Activated T-helper 2 cell treated with anti-CD3 and anti-CD28 coated beads, Interferon-gamma antibody, Interleukin-2, Interleukin-4, amounts not matched to agents 10 μg/mL and 5 μg/mL and 100 μg/mL, durations not matched to agents 14 hours and 24 hours and 36 hours (primary cell): ENCODE measurements at places on chromosomes 7 and 10.

DNA sequence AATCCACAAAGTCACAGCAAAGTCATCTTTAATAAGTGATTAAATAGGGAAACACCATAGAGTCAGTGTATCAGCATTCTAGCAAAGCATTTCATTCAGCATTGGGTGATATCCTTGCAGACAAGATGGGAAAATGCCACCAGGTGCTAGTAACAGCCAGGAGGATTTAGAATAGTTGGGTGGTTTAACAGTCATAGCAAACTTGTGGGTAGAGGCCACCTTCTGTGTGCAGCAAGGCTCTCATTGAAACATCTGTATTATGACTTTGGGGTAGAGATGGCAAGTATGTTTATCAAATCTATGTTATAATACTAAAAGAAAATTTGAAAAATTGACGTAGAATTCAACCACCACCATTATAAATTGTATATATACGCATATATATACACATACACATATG lies 26.4 kb upstream of the ADO start:
- no peak for DNase-seq

GRCh38 chr10:95650232-95650631 lies 6.3 kb downstream of the ALDH18A1 start:
- no peak for DNase-seq

DNA sequence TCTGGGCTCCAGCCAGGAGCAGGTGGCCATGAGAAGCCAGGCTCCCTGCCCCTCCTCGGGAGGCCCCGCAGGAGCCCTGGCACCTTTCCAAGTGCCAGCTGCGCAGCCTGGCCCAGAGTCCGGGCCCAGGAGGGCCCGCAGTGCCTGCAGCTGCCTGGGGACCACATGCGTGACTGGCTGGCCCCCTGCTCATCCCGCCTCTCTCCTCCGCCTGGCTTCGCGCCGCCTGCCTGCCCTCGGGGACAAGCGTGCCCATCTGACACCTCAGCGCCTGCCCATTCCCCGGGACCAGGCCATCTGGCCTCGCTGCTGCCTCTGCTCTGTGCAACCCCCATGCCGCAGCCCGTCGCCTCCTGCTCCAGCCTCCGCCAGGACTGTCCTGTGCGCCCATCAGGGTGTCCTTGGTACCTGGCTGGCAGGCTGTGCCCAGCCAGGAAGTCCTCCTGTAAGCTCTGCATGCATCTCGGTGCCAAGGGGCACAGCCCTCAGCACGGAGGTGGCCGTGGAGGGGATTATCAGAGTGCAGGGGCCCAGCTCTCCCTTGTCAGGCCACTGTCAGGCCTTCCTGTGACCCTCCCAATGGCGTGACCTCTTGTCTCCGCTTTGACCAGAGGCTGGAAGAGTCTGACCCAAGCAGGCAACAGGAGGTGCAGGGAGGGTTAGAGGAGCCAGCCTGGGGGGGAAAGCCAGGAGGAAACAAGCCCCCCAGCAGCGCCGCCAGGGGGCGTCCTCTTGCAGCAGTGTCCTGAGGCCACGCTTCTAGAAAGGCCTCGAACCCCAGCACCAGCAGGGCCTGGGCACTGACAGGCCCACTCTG lies 50.5 kb downstream of the TMEM209 start:
- DNase-seq = no peak

GRCh38 chr7:7614018-7614741 lies 26.4 kb upstream of the UMAD1 start:
- no peak for DNase-seq

GRCh38 chr7:117203205-117203604 lies 119.7 kb downstream of the WNT2 start:
- no peak for DNase-seq

- no peak for DNase-seq
These were observed 224.0 kb upstream of the FERD3L start for GRCh38 chr7:19369182-19369581.

- no peak for DNase-seq
These were observed 23.0 kb downstream of the TOMM7 start for GRCh38 chr7:22799633-22800032.

DNA sequence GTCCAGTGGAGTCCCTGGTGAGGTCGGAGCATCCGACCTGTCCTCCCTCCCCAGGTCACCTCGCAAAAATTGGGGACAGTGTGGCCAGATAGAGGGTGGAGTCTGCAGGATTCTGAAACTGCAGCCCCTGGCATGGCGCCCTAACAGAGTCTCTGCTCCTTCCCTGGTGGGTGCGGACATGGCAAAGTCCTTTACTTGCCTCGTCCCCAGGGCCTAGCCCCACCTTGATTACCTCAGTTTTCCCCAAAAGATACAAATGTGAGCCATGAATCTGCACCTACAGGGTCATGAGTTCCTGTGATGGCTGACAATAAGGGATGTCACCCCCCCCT lies 47.7 kb downstream of the NPVF start:
- DNase-seq = no peak

GRCh38 chr7:96701258-96701657 lies 8.4 kb downstream of the SEM1 start:
- no peak for DNase-seq

- no peak for DNase-seq
These were observed 556.7 kb downstream of the TYW1 start for GRCh38 chr7:67553378-67553777.

- DNase-seq = no peak
These were observed 122.9 kb downstream of the RALA start for GRCh38 chr7:39746103-39746819.

- DNase-seq = no peak
These were observed 189.3 kb downstream of the KLF6 start for GRCh38 chr10:3595736-3596135.

GRCh38 chr7:151315038-151315655 lies 26.5 kb upstream of the NUB1 start:
- DNase-seq = peak; percentile 69

GRCh38 chr7:68733219-68734153 lies 864.8 kb upstream of the AUTS2 start:
- DNase-seq = no peak

DNA sequence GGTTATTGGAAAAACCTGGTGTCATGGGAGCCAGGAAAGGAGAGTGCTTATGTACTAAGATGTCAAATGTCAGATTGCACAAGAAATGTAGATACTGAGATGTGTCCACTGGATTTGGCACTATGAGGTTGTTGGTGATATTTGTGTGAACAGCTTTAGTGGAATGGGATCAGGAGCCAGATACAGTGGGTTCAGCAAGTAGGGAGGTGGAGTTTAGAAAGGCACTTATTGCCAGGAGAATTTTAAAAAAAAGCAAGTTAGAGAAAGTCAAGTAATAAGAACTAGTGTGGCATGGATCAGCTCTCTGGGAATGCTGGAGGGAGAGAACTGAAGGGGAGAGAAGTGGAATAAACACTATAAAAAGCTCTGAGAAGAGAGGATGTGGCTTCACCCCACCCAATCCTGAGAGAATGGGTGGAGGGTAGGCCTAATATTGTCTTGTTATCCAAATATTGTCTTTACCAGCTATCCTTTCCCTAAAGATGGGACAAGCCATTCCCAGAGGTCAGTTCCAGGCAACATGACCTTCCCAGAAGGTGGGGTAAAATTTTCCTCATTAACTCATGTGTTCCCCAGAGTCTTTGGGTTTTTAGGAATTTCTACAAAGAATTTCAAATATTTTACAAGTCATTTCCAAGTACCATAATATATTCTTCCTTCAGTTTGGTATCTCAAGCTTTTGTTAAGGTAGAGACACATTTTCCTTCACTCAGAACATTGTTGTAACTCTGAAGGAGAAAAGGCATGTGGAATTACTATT lies 42.3 kb downstream of the ENTPD1 start:
- DNase-seq = no peak

DNA sequence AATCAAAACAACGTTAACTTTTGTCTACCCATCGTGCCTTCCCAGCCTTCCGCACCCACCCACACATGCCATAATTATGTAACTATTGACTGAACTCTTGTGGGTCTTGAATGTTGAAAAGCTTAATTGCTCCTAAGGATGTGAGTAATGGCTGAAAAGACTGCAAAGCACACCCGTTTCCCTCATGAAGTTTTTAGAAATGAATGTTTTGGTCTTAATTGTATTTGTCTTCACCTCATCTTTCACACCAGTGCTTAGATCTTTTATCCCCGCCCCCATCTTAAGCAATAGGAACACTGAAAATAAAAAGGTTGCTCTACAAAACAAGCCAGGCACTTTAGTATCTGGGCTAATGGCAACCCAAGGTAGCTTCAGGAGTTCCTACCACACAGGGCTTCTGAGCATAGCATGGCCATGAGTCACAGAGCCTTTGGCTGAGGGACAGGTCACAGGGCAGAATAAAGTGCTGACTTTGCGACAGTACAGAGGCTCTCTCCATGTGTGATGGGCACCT lies 690.5 kb downstream of the PARD3 start:
- no peak for DNase-seq

- no peak for DNase-seq
These were observed 57.9 kb downstream of the DNAJB9 start for GRCh38 chr7:108627476-108628051.

GRCh38 chr10:6195376-6195775 lies 7.4 kb upstream of the PFKFB3 start:
- DNase-seq = no peak

DNA sequence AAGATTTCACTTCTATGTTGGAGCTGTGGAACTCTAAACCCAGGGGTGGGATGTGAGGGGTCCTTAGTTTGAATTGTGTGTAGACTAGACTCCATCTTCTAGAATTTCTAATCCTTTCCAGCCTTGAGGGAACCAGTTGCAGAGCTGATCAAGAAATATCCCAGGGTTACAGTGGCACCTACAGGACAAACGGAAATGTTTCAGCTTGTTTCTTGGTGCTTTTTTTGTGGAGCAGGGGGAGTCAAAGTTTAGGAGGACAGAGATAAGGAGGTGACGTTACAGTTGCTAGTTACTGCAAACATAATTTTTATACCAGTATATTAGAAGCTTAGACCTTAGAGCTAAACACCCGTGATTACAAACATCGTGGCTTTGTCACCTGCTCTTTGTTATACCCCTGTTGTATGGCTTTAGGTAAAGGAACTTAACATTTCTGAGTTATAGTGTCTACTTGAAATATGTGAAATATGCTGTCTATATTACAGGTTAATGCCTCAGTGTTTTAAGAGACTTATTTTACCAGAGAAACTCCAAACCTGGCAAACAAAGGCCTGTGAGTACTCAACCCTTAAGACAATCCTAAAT lies 84.5 kb upstream of the DYNC1I1 start:
- no peak for DNase-seq

DNA sequence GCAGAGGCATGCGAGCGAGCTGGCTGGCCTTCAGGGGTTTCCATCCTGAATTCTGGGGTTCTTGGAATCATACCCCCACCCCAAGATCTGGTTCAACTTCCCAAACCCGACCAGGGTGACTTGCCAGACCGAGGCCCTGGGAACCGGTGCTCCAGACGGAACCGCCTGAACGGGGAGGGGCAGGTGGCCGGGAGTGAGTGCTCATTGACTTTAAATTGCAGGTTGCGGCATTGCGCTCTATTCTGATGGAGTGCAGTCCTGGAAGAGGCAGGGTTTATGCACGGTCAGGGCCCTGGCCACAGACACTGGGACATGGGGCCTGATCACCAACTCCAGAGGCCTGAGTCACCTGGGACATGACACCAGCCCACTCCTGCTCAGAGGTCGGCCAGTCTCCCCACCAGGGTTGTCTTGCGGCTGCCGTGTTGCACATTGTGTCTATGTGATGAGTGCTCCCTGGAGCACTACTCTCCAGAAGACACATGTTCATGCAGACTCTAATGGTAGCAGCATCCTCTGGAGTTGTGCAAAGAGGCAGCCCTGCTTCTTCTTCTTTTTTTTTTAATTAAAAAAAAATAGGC lies 5.8 kb upstream of the DDIT4 start:
- DNase-seq = no peak

DNA sequence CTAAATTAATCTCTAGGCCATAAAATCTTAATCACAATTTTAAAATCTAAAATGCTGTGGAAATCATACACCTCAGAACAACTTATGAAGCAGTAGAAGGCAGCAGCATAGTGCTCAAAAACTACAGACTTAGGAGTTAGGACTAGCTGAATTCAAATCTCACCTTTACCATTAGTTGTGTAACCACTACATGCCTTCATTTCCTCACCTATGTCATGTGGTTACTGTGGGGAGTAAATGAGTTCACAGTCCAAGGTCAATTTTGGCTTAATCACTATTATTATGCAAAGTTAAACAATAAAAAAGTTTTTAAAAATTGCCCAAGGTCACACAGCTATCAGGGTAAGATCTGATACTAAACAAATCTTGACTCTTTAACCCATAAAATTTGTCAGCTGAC lies 37.0 kb downstream of the SNX13 start:
- DNase-seq = no peak

DNA sequence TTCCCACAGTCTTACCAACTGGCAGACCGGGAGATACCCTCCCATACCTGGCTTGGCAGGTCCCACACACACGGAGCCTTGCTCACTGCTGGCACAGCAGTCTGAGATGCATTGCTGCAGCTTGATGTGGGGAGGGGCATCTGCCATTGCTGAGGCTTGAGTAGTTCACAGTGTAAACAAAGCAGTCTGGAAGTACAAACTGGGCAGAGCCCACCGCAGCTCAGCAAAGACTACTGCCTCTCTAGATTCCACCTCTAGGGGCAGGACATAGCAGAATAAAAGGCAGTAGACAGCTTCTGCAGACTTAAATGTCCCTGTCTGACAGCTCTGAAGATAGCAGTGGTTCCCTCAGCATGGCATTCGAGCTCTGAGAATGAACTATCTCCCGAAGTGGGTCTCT lies 69.6 kb upstream of the RELN start:
- no peak for DNase-seq

DNA sequence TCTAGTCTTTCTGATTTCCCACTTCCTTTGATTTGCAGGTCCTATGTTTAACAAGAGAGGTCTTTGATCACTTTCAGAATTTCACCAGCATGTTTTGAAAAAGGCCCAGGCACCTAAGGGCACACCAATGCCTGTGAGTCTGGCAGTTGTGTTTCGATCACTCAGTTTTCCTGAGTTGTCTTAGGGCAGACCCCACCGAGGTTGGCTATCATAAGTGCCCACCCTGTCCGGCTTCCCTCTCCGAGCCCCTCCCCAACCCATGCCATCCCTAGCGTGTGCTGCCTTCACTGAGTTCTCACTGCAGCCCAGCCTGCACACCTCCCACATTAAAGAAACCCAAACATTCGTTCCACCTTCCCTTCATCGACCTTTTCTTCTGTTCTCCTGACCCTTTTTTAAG lies 257.9 kb downstream of the GRID1 start:
- no peak for DNase-seq

DNA sequence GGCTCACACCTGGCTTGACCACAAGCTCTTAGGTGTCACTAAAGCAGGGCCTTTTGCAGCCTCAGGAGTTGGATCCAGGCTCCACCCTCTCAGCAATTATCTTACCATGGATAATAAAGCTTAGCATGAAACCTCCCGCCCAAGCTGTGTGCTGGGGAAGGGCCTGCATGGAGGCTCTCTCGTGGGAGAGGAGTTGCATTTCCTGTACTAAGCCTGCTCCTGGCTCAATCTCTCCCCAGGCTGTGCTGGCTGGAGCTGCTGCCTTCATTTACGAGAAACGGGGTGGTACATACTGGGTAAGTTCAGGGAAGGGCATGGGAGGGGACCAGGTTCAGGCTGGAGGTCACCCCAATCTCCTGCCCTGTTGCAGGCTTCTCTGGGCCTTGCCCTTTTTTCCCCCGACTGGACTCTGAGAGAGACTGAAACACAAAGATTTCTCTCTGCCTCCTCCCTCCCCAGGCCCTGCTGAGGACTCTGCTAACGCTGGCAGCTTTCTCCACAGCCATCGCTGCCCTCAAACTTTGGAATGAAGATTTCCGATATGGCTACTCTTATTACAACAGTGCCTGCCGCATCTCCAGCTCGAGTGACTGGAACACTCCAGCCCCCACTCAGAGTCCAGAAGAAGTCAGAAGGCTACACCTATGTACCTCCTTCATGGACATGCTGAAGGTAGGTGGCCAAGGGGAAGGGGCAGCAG lies 2.7 kb downstream of the TMEM176A start:
- DNase-seq = no peak

- DNase-seq = no peak
These were observed 621.3 kb downstream of the KCNMA1 start for GRCh38 chr10:77016278-77016815.
